Fibroblast of skin of scalp (primary cell): ENCODE measurements at places on chromosomes 16 and 17.

- DNase-seq = no peak
Measured at GRCh38 chr16:73026754-73027684, 20.9 kb downstream of the ZFHX3 start.

DNA sequence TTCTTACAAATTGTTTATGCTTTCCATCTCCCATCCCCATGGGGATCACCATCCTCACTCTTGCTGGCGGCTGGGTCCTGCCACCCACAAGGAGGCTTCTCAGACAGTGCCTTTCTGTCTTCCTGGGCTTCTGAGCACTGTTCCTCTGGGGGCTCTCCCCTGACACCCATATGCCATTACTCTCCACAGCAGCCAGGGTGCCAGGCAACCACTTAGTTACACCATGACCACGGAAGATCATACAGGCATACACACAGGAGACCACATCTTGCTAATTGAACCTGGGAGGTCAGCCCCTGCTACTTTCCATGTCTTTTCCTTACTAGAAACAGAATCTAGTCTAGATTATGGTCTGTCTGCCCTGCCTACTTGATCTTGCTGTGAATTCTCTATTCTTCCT lies 27.7 kb upstream of the HS3ST2 start:
- DNase-seq = no peak

DNA sequence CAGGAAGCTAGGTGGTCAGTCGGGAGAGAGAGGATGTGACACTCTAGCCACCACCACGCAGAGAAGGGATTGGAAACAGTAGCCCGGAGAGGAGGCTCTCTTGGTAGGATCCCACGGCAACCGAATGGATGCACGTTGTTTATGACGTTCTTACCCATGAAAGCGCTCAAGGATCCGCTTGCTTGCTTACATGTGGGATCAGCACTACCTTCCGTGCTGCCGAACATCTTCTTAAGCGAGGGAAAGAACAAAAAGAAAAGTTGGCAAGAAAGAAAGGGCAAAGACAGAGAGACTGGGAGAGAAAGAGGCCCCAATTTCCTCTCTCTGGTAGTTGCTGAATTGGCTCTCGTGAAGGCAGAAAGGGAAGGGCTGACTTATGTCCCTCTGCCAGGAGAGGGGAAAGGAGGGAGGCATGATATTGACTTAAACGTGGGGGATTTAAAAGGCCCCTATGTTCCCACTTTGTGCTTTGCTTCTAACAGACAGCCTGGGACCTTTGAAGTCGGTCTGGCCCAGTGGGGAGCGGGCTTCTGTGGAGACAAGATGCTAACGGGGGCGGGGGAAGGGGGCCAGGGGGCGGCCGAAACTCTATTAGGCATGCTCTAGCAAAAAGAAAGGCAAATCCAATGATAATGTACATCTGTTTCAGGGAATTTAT lies 35.4 kb downstream of the SNX20 start:
- no peak for DNase-seq

DNA sequence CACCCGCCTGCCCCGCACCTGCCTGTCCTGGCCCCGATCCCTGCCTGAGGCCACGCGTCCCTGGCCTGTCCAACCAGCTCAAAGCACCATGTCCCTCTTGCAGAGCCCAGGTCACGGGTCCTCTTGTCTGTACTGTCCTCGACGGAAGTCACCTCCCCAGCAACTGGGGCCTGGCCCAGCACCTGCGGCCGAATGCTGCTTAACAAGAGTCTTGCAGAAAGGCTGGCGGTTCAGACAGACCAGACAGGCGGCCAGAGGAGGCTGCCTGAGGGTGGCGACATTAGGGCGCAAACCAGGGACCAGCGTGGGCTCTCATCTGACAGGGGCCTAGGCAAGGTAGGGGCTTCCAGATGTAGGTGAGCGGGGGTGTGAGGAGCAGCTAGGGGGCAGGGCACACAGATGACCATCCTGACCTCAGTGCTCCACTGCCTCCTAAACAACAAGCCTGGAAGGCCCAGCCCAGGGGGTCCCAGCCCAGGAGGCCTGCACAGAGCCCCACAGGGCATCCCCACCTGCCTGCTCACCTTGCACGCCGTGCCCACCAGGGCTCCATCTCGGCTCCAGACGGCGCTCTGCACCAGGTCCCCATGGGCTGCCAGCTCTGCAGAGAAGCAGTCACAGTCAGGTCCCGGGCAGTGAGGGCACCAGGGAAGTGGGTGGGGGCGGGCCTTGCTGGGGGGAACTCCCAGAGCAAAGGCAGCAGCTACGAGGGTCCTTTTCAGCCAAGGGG lies 11.3 kb downstream of the CORO7 start:
- DNase-seq = no peak

DNA sequence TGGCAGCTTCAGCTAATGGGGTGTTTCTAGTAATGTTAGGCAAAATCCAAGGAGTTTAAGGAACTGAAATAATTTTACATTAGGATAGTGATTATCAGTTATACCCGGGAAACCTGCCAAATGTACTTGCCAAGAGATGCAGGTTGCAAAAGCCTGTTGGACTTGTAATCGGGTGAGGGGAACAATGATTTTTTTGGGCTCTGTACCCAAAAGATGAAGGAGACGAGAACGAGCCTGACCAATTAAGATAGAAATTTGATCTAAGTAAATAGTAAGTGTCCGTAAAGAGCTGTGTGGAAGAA lies 56.3 kb upstream of the ARL4D start:
- DNase-seq = no peak

DNA sequence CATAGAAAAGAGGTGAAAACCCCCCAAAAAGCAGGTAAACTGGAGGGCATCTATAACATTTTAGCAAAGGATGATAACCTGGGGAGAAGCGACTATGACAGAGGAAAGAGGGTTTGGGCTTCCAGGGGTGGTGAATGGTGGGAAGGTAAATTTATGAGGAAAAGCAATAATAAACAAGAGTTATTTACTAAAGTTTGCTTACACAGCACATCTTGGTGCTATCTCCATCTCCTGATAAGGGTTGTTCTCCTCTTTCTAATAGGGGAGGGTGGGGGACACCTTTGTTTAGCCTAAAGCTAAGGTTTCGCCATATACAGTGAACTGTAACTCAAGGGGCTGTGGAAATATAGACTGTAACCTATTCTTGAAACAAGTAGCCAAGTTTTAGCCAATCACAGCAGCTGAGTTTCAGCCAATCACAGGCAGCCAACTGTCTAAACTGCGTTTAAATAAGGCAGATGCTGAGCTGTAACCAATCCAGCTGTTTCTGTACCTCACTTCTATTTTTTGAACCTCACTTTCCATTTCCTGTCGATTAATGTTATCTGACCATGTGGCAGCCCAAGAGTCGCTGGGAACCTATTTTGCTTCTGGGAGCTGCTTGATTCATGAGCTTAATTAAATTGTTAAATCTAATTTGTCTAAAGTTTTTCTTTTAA lies 191.8 kb downstream of the MAP2K6 start:
- no peak for DNase-seq

DNA sequence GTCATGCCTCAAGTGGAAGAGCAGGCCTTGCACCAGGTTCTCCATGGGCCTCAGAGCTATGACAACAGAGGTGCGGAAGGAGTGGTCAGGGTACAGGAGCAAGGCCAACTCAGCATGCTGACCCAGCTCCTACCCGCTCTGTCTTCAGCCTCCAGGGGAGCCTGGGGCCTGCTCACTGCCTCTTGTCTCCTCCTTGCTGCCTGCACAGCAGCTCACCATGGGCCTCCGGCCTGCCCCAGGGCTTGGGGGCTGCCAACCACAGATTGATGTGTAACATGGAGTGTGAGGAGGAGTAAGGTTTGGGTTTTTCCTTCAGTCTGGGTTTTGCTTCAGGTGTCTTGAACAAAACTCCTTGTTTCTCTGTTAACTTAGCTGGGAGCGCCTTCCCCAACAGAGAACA lies 62.1 kb downstream of the PLD6 start:
- DNase-seq = no peak
